ENCODE measurements at places on chromosomes 1 and 21.

- no peak for DNase-seq
Observed at GRCh38 chr1:181122222-181122621, 33.7 kb downstream of the IER5 start.

GRCh38 chr1:21628798-21629393 is 40.3 kb downstream of the RAP1GAP start:
- DNase-seq = no peak

GRCh38 chr1:33122483-33123178 is 41.7 kb downstream of the AZIN2 start:
- no peak for DNase-seq

DNA sequence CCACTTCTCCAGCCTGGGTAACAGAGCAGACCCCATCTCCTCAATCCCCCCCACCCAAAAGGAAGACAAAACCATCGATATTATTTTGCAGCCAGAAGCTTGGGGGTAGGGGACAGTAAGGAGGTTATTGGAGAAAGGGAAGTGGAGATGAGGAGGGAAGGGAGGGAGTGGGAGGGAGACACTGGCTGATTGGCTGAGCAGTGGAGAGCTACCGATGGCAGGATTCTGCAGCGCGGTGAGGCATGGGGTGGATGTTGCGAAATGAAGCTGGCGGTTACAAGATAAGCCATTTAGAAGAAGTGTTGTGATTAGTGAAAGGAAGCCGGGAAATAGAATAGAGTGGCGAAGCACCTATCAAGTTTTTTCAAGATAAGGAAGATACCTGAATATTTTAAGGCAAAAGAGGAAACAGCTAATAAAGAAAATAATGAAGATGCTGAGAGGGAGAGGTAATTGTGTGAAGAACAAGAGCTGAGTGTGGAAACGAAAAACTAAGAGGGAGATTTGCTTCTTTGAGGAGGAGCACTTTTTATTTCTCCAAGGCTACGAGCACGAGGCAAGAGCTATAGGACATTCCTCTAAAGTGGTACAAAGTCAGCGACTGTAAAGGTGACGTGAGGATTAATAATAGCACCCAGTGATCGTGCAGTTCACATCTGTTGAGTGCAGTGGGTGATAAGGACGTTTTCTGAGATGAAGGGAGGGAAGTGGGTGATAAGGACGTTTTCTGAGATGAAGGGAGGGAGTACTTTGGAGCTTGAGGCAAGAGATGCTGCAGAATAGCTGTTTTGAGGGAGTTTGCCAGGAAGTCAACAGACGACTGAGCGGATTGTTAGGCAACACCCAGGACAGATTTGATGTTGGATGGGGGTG is 103.2 kb upstream of the KIF26B start:
- no peak for DNase-seq

GRCh38 chr1:86648255-86648654 is 56.1 kb upstream of the SH3GLB1 start:
- DNase-seq = no peak

- DNase-seq = peak; percentile 96
Observed at GRCh38 chr1:161766102-161766981, at the start of gene ATF6. Gene ATF6, plus strand, starts transcription at chr1:161766320. Its CDS starts 41 bp downstream, at chr1:161766361.

GRCh38 chr1:25433389-25434186 is 2.9 kb downstream of the MACO1 start:
- no peak for DNase-seq

- DNase-seq = no peak
Observed at GRCh38 chr1:22489278-22489677, 37.6 kb downstream of the ZBTB40 start.

GRCh38 chr1:183580281-183580682 is 10.0 kb downstream of the NCF2 start:
- no peak for DNase-seq

DNA sequence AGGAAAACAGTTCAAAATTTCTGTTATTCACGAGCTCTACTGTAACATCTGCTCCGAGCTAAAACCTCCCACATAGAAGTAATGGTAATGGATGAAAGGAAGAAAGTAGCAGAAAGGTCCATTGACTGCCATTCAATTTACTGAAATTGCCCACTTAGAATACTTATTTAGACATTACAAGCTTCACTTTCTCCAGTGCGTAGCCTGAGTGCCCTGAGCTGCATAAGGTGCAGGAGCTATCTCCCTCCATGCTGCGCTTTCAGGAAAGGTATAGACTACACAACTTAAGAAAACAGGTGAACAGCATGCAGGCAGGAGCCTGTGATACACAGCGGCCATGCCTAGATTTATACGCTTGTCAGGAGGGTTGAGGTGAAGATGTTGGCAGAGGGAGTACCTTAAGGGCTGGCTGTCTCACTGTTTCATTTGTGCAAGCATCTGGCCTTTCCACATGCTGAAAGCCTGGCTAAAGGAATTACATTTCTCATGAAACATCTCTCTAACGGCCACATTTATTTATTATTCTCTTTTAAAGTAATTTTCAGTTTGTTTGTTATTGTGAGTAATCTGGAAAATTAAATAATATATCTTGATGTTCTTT is 74.7 kb downstream of the RGS18 start:
- no peak for DNase-seq

Measured in vagina (tissue), 2 donors.